ENCODE measurements at places on chromosomes 12 and 14.

DNA sequence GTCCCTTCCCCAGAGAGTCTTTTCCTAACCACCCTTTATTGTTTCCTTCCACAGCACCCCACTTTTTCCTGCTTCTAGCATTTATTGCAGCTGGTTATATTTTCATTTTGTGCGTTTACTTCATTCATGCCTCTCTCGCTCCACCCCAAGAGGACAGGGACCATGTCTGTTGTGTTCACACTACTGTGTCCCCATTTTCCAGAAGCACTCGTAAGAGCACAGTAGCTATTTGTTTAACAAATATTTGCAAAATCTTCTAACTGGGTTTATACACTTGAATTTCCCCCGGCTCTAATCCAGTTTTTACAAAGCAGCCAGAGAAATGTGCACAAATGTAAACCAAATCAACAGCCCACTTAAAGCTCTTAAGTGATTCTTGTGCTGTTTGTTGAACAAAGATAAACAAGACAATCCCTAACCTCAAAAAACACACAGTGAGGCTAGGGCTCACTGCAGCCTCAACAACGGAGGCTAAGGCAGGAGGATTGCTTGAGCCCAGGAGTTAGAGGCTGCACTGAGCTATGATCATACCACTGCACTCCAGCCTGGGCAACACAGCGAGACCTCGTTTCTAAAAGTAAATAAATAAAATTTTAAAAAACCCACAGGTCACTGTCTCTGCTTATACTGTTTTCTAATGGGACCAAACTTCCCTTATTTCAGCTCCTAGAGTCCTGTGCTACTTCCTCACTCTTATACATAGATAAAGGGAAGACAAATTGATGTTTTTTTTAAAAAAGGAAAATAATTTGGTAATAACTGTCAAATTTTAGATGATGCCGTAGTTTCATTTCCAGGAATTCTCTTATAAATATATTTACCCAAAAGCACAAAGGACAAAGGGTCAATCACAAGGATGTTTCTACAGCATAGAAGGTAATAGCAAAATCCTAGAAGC lies 6.6 kb upstream of the ABCD4 start:
- DNase-seq: no peak

GRCh38 chr14:97106166-97106565 lies 309.0 kb downstream of the VRK1 start:
- no peak for DNase-seq

DNA sequence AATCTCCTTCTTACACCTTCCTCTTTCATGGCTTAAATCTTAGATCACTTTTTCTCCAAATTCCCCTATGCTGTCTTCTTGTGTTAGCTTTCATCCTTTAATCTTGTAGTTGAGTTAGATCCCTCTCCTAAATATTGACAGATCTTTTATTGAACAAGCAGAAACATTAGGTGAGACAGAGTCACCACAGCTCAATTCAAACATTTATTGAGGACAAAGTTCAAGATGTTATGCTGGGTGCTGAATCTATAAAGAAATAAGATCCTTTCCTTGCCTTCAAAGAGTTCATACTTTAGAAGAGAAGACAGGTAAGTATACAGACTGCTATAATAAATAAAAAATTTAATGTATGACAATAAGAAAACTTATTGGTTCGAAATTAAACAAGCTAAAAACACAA lies 109.7 kb downstream of the TXNDC16 start:
- no peak for DNase-seq

- DNase-seq: no peak
Observed at GRCh38 chr14:64060648-64061096, 207.9 kb downstream of the SYNE2 start.

GRCh38 chr12:116346222-116346621 lies 68.7 kb upstream of the MED13L start:
- DNase-seq: no peak

DNA sequence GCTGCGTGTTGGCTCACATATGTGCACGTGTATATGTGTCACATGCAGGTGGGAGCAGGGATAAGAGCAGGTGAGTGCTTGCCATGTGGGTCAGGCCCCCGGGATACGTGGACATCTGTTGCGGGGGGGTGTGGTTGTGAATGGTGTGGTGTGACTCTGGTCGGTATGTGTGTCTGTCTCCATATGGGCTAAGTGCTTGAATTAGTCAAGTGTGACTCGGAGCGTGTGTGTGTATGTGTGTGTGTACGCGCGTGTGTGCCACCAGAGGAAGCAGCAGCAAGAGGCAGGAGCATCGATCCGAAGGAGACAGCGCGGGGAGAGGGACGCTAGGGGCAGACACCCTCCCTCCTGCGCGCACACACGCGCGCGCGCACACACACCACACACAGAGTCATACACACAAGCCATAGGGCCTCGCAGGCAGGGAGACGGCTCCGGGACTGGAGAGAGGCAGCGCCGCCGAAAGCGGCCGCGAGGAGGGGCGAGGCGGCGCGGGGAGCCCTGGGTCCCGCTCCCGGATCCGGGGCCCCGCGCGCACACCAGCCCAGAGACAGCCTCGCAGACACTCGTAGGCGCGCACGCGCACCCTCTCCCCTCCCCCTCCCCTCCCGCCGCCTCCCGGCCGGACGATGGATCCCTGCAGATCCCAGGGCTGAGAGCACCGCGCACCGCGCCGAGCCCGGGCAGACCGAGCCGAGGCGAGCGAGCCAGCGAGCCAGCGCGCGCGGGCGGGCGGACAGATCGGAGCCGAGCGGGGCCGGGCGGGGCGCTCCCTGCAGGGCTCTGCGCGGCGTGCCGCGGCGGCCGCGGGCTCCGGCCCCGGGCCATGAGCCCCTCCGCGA lies at the start of gene ASIC1:
Gene ASIC1, plus strand, starts transcription at position 597 of the 842 bp plus-strand sequence. CDS start 1,171 bp downstream, outside the sequence.
- peak; percentile 66 for DNase-seq

DNA sequence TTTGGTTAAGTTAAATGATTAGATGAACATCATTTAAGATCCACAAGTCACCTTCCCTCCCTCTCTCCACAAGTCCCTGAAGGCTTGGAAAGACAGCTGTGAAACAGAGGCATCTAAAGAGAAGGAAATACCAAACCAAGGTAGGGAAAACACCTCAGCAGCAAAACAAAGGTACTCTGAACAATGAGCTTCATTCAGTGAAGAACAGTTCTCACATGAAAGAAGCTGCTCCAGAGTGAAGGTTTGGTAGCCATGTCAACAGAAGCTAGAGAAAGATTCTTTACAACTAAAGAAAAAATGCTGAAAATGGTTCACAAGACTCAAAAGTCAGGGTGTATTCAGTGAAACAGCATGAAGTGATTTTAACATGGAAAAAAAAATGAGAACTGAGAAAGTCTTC lies 69.4 kb downstream of the FGD6 start:
- no peak for DNase-seq

DNA sequence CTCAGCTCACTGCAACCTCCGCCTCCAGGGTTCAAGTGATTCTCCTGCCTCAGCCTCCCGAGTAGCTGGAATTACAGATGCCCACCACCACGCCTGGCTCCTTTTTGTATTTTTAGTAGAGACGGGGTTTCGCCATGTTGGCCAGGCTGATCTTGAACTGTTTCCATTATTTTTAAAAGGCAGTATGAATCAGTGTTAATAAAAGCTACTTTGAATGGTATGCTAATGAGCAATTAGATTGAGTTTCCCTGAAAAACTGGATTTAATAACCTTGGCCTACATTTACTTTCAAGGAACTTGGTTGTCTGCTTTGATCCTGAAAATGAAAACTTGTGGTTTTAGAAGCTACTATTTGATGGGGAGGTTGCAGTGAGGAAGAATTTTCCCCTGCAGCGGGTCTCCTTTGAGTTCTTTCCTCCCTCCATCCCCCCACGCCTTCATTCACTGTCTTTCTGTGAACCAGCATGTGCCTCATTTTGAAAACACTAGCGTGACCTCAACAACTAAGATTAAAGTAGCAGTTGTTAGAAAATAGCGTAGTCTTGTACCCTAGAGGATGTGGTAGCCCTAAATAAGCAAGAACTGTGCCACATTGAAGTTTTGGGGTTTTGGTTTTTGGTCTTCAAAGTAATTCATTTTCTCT lies 17.8 kb upstream of the RPS6KA5 start:
- DNase-seq: no peak

DNA sequence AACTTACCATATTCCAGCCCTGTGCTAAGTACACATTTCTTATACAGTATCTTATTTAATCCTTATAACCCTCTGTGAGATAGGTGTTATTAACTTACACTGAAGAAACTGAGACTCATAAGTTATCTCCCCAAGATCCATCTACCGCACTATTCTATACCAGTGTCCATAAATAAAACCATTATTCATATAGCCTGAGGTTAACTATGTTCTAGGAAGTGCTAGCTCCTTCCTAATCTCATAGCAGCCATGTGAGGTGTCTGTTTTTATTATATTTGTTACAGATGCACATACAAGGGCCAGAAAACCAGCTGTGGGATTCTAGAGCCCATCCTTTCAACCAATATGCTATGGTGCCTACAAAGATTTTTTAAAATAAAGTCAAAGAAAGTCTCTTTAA lies 100.3 kb upstream of the RAP1B start:
- DNase-seq: no peak

DNA sequence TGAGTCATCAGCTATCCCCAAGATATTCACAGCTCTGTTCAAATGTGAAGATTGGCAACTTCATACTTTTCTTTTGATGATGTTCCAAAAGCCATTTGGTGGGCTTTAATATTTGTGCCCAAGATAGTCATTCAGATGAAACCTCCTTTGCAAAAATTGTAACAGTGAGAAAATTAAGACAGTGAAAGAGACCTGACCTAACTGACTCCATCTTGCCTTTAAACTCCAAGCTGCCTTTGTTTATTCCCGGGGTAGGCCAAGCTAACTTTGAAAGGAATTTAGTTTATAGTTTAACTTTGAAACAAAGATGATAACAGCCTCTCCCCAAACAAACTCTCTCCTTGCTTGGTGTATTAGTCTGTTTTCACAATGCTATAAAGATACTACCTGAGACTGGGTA lies 221.1 kb downstream of the KTN1 start:
- no peak for DNase-seq

GRCh38 chr12:103802586-103802886 lies 38.5 kb downstream of the NT5DC3 start:
- no peak for DNase-seq

DNA sequence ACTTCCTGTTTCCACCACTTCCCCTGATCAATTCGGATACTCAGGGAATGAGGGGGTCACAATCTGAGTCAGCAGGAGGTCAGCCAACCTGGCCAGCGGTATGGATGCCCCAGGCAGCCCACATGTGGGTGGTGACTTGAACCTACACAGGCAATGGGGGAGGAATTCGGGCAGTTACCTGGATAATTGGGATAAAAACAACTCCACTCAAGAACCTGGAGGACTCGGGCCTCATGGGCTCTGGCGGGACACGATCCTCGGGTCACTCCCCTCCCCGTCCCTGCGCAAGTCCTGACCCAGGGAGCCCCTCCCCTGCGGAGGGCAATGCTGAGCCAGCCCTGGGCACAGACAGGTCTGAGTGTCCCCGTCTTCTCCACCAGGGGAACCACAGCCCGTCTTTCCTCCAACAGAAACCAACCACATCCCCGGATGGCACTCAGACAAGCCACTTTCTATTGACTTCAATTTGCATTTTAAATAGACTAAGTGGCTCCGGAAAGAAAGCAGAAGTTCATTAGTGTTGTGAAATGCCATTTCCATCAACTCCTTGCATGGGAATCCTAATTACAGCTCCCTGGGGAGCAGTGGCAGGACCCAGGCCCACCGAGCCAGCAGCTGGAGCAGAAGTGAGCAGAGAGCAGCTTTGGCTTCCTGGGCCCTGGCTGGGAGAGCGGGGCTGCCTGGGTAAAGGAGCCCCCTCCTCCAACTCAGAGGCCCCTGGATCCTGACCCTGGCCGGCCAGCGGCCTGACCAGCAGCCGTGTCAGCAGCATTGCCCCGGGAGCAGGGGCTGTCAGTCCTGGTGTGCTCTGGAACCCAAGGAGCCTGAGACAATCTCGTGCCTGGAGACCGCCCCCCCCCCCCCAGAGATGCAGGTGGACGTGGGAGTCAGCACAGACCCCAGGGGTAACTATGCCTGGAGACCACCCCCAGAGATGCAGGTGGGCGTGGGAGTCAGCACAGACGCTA lies 374.1 kb downstream of the ADGRD1 start:
- DNase-seq: no peak

- no peak for DNase-seq
Observed at GRCh38 chr12:116880213-116880816, 926 bp downstream of the HRK start.

GRCh38 chr14:65193916-65194590 lies 91.7 kb upstream of the MAX start:
- DNase-seq: no peak

- no peak for DNase-seq
Observed at GRCh38 chr12:59780605-59781135, 184.8 kb downstream of the SLC16A7 start.

DNA sequence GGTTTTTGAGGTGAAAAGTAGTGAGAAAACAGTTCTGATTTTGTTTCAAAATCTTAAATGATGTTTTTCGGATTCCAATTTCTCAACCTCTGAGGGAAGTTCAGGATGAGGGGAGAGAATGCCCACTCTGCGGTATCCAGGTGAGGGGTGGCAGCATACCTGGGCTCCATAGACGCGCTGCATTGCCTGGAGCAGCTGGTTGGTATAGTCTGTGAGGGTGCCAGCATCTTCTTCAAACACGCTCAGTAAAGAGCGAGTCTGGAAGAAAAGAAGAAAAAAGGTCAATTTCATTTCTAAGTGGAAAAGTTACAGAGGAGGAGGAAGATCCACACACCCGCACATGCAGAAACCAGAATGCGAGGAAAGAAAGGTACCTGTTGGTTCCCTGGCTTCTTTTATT lies 7.0 kb downstream of the APPL2 start:
- DNase-seq: no peak

DNA sequence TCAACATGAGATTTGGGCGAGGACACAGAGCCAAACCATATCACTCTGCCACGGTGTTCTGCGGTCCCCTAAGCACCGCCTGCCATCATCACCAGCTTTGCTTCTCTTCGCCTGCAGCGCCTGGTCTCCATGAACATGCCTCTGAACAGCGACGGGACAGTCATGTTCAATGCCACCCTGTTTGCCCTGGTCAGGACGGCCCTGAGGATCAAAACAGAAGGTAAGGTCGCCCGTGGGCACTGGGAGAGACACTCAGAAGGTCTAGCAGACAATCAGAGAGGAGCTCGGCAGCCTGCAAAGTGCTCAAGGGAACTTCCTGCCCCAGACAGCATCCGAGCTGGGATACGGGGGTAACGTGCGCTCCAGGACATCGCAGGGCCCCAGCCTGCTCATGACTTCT lies 126.0 kb upstream of the FKBP4 start:
- DNase-seq: no peak

DNA sequence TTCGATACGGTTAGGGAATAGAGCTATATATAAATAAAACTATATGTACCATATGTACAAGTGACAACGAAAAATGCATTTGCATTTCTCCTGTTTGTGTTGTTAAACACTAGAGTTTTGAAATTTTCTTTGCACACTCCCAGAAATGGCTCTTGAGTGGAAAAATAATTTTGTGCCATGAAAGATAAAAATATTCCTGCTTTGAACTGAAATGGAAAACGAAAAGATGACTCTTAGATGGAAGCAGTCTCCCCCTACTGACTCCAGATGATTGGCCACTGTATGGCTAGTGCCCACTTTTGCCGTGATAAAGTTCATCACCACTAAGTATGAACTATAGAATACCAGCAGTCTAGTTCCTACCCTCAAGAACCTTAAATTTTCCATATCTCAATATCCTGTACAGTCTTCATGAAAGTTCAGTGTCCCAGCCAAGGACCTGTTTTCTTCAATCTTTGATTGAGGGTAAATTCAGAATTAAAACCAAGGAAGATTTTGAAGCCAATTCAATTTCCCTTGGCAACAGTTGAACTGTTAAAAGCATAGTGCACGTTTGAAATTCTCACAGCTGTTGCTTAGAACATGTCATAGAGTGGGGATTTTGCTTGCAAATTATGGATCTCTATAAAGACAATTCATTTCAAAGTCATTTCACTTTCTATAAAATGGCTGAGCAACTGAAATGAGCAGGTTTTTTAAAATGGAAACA lies 1.6 kb upstream of the PPP2R5E start:
- no peak for DNase-seq

- DNase-seq: no peak
Observed at GRCh38 chr14:96739200-96739910, 57.8 kb upstream of the VRK1 start.

Data from pancreas (tissue), 10 donors.